ENCODE measurements at places on chromosomes 5 and 9.

GRCh38 chr9:83992407-83992806, 11.8 kb downstream of the RMI1 start:
- DNase-seq: no peak

- no peak for DNase-seq
Observed at GRCh38 chr9:115194216-115194615, 76.3 kb upstream of the TNC start.

- no peak for DNase-seq
Observed at GRCh38 chr5:41420492-41421067, 89.8 kb downstream of the PLCXD3 start.

DNA sequence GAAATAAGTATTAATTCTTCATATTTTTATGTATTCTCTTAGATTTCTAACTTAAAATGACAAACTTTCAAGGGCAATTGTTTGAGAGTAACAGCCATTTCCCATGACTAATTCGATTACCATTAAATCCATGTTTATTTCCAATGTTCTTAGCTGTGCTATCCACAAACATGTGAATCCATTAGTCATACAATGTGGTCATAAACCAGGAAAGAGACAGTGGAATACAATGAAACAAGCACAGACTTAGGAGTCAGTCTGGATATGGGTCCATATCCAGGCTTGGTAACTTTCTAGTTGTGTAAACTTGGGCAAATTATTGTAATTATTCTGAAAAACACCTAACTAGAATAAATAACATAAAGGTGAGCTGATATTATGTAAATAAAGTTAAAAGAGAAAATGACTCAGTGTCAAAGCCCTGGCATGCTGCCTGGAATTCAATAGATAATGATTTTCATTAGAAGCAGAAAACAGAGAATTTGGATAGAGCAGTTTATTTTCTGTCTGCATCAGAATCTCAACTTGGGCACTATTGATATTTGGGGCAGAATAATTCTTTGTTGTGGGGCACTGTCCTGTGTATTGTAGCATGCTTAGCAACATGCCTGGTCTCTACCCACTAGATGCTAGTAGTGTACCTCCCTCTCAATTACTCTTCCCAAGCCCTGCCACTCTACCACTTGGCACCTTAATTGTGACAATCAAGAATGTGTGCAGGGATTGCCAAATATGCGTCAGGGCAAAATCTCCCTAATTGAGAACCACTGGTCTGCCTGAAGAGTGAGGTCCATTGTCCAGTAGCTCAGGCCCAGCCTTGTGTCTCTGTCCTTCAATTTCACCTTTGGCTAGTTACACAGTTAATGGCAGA, 44.7 kb upstream of the SLC27A6 start:
- DNase-seq: no peak

DNA sequence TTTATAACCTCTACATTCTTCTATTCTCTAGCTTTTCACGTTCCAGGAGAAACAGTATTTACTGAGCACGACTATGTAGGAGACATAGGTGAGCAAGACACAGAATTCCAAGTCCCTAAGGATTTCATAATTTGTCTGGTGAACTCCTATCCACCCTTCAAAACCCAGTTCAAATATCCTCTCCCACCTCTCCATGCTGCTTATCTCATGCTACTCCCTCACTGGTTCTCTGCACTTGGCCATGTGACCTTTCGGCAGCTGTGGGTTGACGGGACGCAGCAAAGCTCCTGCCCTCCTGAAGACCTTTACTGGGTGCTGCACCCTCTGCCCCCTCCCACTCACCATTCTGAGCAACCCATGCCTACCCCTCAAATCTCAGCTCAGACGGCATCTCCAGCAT, 173.2 kb downstream of the RGS3 start:
- no peak for DNase-seq

DNA sequence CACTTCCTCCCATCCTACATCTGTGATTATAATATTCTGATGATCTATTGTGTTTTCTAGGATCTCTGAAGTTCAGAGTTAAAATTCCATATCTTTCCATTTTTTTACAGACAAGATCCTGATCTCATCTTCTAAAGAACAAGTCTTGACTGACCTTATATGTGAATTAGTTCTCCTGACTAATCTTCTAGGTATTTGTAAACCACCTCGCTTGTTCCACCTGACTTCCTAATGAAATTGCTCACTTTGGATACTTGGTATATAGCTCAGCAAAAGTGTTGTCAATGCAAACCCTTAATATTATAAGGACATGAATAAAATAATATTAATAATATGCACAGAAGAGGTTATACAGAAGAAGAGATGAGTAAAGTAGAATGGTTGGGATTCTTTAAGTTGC, 68.2 kb upstream of the NR4A3 start:
- no peak for DNase-seq

DNA sequence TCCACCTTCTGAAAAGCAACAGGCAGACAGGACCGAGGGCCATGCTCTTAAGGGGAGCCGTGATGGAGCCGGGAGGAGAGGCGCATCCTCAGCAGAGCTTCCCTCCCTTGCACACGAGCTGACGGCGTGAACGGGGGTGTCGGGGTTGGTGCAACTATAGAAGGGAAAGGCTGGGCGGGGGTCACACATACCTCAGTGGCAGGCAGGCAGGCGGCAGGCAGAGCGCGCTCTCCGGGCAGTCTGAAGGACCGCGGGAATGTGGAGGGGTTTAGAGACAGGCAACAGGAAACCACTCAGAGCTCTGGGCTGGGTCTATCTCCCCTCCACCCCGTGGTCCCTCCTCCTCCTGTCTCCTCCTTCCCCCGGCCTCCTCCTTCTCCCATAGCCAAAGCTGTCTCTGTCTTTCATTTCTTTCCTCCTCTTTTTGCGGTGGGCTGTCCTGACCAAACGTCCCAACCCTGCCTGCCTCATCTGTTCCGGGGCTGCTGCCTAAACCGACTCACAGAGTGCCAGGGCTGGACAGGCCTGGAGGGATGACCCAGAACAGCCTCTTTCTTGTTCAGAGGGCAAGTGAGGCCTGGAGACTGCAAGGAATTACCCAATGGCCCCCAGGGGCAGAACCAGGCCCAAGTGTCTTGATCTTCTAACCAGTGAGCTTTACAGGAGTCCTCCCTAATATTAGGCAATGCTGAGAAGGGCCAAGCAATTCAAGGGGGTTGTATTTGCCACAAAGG, at the start of gene SPARC:
SPARC (minus strand) TSS at position 242 of the 734 bp plus-strand sequence. CDS start 10,727 bp downstream, outside the sequence.
- peak; percentile 95 for DNase-seq

- DNase-seq: no peak
Observed at GRCh38 chr9:116233160-116233530, 79.6 kb downstream of the PAPPA start.

DNA sequence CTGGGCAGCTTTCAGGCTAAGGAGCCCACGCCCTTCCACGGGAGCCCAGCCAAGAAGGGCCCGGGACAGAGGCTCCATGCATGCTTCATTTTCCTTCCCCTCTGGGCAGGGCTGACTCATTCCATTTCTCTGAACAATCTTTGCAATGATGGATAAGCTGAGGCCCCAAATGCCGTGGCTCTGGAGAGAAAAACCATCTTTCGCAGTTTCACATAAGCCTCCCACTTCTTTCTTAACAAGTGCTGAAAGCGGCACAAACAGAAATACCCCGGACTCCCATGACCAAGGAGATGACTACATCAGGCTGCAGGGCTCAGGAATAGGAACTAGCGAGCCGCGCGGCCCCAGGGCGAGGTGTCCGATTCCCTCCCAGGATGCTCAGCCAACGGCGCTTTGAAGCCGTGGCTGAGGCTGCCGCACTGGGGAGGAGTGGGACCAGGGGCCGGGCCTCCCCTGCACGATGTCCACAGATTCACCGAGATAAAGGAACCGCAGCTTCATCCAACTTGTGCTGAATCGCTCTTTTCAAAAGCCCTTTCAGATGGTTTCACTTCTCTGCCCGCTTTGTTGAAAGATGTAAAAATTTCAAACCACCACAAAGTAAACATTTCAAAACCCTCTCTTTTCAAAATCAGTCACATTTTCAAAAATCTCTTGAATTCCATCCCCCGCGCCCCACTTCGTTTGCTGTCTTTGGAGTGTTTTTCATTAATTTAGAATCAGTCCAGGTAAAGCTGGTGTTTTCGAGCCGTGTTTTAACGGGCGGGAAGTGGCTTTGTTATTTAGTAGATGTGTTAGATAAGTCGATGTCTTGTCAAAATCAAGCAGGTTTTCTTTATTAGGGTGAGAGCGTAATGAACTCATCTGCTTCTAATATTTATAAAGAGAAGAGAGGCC, 96.5 kb upstream of the LMX1B start:
- peak; percentile 70 for DNase-seq

GRCh38 chr5:83184534-83184933, 107.2 kb downstream of the XRCC4 start:
- DNase-seq: peak; percentile 19

DNA sequence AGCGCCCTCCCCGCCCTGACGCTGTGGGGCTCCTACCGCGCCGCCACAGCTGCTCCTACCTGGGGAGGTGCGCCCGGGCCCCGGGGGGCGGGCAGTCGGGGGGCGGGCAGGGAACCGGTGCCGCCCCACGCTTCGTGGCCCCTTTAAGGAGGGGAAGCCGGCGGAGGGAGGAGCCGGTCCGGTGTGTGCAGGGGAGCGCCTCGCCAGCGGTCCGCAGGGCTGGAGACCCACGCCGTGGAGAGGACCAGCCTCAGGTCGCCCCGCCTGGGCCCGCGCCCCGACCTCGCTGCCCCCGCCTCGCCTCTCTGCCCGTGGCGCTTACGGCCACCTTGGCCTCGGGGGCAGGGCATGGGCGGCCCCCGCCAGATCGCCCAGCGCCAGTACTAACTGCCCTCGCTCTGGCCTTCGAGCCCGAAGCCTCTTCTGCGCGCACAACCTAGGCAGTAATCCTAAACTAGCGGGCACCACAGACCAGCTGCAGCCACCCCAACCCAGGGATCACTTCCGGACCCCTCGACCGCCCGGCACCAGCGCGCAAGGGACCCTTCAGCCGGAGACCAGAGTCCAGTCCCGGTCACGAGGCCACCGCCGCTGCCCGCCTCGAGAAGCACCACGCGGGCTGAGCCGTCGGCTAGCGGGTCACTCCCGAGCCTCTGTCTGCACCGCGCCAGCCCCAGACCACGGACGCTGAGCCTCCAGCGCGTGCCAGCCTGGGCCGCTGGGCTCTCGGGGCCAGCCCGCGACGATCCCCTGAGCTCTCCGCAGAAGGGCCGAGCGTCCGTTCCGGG, at the start of gene FOXE1:
FOXE1 (plus strand) TSS at position 171 of the 788 bp plus-strand sequence. CDS start 689 bp downstream, outside the sequence.
- no peak for DNase-seq

DNA sequence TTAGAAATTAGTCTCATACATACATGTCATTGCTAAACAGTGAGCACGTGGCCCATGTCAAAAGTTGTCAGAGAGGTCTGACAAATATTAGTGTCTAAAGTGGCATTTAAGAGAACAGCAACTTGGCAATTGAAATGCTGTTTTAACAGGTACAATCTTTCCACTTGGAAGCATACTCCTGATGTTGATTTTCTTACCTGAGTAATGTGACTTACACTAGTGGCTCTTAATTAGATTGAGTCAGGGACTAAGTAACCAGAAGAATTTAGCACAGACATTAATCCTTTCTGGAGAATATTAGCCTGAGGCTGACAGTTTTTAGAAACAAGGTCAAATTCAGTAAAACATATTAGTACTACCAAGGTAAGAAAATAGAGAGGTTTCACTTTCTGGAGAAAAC, 357.0 kb upstream of the ZNF608 start:
- no peak for DNase-seq
